NCI-H1092 treated with DMSO at 0.1 percent for 48 hours (cell line): ENCODE measurements at places on chromosomes 16 and 17.

- DNase-seq: no peak
Measured at GRCh38 chr16:3953728-3954410, 73.4 kb upstream of the CREBBP start.

DNA sequence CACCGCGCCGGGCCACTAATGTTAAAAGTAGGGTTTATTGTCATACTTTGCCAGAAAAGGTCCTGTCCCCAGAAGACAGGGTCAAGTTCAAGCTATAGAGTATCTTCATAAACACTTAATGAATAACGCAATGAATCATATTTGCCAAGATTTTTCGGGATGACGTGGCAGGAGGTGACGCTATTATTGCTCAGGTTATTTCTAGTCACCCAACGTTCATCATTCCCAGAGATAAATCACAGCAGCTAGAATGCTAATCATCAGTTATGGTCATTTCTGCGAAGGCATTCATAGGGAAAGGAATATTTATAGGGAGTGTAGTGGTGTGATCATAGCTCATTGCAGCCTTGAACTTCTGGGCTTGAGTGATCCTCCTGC, 2.0 kb downstream of the TMC5 start:
- no peak for DNase-seq

DNA sequence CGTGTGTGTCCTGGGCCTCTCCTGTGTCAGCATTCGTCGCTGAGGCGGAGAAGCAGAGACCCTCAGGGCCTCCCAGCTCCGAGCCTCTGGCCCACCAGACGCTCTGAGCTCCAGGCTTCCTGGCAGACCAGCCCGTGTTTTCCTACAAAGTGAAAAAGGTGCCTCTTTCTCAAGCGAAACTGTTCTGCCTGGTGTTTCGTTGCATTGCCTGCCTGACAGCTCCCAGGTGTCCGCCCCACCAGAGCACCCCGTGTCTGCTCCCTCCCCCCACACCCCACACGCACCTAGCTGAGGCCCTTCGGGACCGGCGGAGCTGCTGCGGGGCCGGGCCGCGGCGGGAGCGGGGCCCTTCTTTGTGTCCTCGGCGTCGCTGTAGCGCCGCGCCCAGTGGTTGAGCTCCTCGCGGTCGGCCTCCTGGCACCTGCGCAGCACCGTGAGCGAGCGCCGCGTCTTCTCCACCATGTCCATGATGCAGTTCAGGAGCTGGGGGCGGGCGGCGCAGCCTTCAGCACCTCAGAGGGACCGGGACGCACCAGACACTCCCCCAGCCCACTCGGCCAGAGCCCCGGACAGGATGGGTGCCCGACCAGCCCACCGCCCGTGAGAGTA, 14.7 kb upstream of the PABPN1L start:
- no peak for DNase-seq

DNA sequence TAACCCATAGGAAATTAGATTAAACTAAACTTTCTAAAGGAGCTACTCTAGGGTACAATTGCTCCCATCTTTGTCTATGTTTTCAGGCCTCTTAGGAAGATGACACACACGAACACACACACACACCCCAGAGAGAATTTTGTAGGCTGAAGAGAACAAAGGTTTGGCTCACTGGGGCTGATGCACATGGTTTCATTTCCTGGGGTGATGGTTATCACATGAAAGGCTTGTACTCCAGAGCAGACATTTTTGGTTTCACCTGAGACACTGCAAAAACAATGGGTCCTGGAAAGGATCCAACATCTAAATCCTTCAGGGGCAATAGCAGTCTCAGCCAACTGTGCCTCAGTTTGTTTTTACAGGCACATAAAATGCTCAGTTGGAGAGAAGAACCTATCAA, 62.8 kb downstream of the GRB7 start:
- no peak for DNase-seq

GRCh38 chr17:27978689-27979175, 63.7 kb upstream of the NLK start:
- DNase-seq: no peak

GRCh38 chr17:42252597-42253550, 23.3 kb downstream of the STAT5B start:
- no peak for DNase-seq

DNA sequence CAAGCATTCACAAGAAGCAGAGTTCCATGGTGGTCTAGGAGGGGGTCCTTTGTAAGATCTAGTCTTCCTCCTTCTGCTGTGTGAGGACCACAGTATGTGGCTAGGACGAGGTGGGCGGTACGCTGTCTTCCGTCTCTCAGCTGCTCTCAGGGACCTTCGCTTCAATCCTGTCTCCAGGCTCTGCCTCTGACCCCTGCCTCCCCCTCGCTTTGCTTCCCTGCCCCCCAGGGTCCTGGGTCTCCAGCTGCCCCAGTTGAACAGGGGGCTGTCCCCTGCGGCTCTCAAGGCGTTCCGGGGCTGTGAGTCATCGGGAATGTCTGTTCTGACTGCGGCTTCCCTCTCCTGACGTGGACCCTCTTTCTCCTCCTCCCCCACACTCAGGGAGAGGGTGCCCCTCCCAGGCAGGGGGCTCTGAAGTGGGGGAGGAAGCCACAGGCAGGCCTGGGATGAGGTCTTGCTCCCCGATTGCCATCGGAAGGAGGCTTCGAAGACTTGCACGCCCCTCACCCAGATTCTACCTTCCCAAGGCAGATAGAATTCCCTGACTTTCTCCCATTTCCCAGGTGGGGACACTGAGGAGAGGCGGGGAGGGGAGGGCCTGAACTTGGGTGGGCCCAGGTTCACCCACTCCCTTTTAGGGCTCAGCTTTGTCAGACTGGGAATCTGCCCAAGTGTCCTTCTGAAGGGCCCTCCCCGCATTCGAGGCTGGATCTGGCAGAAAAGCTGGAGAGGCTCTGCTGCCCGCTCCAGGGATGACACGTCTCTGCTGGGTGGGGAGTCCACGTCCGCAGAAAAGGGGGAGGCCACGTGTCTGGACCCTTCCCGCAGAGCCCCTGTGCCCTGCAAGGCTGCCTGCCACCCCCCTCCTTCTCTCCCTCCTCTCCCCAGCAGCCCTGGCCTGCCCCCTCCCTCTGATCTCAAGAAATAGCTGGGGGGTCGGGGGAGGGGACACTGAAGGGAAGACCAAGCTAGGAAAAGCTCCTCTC, 9.1 kb upstream of the COL1A1 start:
- DNase-seq: no peak

- DNase-seq: no peak
Measured at GRCh38 chr16:886084-886543, 84.7 kb downstream of the LMF1 start.

DNA sequence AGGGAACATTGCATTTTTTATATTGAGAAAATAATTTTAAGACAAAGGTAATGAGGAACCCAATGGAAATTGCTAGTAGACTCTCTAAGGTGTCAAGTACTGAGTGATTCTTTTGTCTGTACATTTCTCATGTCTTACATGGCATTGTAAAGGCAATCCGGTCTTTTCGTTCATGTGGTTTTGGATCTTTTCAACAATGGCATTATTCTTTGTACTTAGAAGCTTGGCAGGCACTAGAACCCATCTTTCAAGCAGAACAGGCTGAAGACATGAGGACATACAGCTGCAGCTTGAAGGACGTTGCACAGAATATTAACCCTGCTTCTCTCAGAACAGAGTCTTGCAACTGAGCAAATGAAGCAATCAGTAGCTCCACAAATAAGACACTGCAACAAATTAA, 231.5 kb upstream of the ZFHX3 start:
- no peak for DNase-seq

GRCh38 chr16:20260215-20261009, 66.9 kb downstream of the GP2 start:
- DNase-seq: no peak

DNA sequence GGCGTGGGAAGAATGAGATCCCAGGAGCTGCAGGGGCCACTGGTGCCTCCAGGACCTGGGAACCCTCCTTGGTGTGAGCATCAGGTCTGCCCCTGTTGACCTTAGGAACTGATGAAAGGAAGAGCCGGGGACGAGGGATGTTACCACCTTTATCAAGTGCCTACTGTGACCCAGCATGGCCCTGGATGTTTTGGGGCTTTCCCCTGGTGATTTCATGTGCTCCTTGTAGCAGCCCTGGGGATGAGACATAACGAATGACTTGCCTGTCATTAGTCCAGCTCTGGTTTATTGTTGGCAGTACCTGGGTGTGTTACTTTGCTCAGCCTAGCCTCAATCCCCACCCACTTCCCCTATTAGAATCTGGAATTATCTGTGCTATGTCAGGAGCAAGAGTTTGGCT, 39.9 kb downstream of the WSCD1 start:
- DNase-seq: no peak

DNA sequence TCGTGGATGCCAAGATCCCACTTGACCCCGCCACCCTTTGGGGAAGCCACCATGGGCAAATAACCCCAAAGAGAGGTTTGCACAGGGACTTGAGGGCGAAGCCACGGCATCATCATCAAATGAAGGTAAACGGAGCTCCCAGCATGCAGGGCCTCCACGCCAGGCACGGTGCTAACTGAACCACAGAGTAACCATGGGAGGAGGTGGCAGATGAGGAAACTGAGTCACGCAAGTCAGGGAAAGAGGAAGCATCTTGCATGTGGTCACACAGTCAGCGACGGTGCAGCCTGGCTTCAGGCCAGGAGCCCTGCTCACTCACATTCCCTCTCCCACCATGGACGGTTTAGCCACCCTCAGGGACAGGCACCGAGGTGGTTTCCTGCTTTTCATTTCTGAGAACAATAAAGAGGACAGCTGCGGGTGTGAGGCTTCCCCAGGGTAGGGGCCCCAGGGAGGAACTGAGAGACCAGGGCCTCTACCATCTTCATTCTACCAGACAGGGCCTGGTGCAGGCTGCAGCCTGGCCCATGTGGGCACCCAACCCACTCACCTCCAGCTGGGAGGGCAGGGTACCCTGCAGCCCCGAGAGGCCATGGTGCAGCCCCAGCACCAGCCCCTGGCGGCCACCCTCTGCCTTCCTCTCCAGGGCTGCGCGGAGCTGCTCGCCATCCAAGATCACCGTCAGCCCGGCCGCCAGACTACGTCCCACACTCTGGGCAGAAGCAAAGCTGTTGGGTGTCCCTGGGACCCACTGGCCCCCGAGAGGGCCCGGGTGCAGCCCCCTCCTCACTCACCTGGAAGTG, 78.3 kb downstream of the RMI2 start:
- no peak for DNase-seq

DNA sequence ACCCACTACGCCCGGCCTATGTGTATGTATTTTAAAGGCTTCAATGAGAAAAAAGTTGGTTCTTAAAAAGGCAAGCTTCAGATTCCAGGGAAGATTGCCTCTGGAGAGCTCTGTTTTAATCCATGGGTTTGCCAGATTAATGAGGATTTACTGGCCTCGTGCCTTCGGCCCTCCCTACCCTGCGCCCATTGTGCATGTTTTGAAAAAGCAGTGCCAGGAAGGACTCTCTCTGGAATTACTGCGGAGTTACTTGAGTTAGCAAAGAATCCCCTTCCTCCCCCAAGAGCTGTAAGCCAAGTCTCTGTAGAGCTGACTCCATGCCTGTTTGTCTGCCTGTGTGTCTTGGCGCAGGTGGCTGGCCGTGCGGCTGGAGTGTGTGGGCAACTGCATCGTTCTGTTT, 98.9 kb downstream of the ABCC6 start:
- DNase-seq: no peak

- no peak for DNase-seq
Measured at GRCh38 chr17:43529947-43530287, 16.2 kb downstream of the ETV4 start.

- no peak for DNase-seq
Measured at GRCh38 chr17:34379868-34380267, 16.8 kb upstream of the CCL1 start.
